Sigmoid colon (tissue), 7 donors: ENCODE measurements at places on chromosomes 16 and 17. TPM values are rescaled to one million over a fixed set of nuclear protein-coding genes. Genes with fewer than 3 reads are reported as not detected.

Gene PIRT
- total RNA-seq, result 5.5 TPM

Gene MYH8
- not detected for total RNA-seq

Gene ZKSCAN2
- total RNA-seq, result 3.9 TPM

Gene HOXB1
- not detected for total RNA-seq

Gene TBC1D3D
- total RNA-seq, result not detected

Gene PPP1R1B
- 4.2 TPM for total RNA-seq

Gene EIF3CL
- total RNA-seq, result 235 TPM

DNA sequence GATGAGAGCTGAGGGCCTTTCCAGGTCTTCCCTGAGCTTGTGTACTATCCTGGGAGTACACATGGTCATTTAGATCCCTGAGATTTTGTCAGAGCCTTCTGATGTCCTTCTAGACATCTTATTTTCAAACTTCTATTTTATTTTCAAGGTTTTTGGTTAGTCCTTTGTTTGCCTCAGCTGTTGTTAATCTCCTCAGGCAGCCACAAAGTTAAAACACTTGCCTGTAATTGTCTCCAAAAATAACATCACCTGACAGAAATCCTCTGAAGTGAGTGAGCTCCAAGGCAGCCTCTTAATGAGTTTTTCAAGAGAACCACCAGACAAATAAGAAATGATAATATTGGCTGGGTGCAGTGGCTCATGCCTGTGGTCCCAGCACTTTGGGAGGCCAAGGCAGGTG is 43.8 kb upstream of the CPHXL start:
- no peak for DNase-seq

GRCh38 chr17:51258756-51259563 is 889 bp downstream of the MBTD1 start:
- peak; percentile 65 for DNase-seq

DNA sequence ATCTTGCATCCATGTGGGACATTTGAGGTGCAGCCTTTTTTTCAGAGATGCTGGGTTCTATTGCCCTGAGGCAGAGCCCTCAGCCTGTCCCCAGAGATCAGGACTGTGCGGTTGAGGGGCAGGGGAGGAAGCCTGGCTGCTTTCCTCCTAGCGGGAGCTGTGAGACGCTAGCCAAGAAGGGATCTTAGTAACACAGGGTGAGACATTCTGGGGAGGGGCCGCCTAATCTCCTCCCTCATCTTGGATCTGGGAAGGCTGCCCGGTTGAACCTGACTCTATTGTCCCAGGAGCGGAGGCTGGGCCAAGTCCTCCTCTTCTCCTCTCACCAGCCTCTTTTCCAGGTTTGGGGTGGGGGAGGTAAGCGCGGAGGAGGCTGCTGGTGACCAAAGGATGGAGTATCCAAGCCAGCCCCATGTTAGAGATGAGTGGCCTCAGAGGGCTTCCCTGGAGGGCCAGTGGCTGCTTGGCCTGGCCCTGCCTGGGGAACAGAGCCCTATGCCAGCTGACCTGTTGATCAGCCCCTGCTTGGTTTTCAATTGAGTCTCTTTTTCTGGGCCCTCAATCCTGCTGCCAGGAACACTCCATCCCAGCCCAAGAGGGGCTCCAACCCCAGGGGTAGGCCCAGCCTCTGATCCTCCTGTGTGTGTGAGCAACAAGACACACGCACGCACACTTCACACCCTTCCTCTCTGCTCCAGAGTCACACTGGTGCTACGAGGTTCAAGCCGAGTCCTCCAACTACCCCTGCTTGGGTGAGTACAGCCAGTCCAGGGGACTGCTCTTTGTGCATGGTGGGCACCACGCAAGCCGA is 5.0 kb downstream of the CA4 start:
- no peak for DNase-seq

- peak; percentile 75 for DNase-seq
Observed at GRCh38 chr17:9158544-9159452, 137.5 kb downstream of the NTN1 start.

- DNase-seq, result peak; percentile 71
Observed at GRCh38 chr16:30368122-30368791, 2.0 kb downstream of the TBC1D10B start.

DNA sequence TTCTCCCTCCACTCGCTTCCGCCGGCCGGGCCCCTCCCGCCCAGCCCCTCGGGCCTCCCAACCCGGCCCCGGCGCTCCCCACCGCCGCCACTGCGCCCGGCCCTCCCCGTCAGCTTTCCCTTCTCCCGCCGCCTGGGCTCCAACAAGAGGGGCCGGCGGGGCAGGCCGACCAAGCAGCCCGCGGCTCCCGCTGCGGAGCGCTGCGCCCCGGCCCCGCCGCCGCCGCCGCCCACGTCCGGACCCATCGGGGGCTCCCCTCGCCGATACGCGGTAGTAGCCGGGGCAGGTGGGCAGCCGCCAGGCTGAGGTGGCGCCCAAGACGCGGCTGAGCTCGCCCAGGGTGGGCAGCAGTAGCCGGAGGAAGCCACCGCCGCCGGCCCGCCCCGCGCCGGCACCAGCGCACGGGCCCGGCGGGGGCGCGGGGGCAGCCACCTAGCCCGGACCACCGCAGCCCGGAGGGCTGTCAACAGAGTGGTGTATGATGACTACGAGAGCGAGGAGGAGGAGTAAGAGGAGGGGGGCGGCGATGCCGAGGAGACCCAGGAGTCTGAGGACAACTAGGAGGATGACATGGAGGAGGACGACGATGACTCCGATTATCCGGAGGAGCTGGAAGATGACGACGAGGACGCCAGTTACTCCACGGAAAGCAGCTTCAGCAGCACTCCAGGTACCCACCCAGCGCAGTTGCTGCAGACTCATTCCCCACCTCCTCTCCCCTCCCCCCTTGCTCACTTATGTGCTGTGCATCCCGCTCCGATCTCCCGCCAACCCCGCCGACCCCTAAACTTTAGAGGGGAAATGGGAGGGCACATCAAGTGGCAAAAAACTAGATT is 498 bp downstream of the LRRC37B start:
- DNase-seq, result no peak

GRCh38 chr17:49963626-49964302 is 5.2 kb upstream of the DLX4 start:
- DNase-seq, result no peak

- DNase-seq, result no peak
Observed at GRCh38 chr17:36461330-36462110, 25.0 kb upstream of the ZNHIT3 start.

DNA sequence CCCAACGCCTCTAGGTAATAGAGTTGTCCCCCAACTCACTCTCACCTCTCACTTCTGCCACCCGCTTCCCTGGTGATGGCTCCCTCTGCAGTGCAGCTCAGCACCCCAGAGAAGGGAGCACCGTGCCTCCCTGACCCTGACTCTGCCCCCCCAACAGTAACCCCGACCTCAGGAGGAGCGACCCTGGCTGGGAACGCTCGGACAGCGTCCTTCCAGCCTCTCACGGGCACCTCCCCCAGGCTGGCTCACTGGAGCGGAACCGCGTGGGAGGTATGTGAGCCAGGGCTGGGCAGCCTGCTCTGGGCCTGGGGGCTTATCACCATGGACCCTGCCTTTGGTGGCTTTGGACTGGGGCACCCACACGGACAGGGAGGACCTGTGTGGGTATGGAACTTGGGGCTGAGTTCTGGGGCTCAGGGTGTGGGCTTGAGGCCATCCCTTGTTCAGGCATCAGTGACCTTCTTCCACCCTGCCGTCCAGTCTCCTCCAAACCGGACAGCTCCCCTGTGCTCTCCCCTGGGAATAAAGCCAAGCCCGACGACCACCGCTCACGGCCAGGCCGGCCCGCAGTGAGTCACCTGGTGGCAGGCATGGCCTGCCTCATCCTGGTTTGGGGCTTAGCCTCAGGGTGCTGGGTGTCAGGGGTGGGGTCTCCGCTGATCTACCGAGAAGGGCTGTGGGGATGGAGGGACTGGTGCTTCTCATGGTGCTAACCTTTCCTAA is 6.7 kb upstream of the C17orf107 start:
- DNase-seq, result no peak

DNA sequence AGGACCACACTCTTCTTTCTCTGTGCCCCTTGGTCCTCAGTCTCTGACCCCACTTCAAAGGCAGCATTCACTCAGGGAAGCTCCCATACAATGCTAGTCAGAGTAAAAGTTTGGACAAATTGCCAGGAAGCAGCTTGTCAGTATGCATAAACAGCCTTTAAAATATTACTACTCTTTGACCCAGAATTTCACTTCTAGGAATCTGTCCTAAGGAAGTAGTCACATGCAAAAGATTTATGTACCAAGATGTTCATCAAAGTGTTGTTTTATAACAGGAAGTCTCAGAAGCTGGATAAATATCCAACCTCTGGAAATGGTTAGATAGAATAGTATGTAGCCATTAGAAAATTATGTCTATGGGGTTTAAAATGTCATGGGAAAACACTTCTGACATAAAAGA is 31.0 kb downstream of the MAPT start:
- no peak for DNase-seq

DNA sequence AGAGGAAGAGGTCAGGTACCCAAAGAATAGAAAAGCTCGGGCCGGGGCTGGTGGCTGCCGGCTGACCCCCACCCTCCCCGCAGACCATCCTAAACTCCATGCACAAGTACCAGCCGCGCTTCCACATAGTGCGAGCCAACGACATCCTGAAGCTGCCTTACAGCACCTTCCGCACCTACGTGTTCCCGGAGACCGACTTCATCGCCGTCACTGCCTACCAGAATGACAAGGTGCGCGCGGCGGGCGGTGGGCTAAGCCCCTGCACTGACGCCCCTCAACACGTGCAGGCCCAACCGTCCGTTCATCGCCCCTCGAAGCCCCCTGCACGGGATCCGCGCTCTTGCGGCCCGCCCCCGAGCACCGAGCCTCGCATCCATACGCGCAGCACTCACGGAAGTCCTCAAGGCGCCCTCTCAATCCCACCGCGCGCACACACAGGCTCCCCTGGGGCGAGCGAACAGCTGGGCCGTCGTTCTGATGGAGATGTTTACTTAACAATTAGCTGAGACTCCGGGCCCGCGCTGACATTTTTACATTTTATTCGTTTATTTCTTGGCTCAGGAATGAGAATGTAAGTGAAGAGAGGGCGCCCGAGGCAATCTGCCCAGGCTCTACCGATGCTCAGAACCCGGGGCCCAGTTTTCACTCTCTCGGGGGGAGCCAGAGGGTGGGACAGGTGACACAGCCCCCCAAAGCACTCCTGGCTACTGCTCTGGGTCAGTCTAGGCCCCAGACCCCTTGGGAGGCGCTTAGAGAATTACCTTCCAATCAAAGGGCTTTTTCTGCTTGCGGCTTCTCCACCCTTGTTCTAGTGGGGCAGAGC is 3.5 kb downstream of the TBX2 start:
- no peak for DNase-seq

DNA sequence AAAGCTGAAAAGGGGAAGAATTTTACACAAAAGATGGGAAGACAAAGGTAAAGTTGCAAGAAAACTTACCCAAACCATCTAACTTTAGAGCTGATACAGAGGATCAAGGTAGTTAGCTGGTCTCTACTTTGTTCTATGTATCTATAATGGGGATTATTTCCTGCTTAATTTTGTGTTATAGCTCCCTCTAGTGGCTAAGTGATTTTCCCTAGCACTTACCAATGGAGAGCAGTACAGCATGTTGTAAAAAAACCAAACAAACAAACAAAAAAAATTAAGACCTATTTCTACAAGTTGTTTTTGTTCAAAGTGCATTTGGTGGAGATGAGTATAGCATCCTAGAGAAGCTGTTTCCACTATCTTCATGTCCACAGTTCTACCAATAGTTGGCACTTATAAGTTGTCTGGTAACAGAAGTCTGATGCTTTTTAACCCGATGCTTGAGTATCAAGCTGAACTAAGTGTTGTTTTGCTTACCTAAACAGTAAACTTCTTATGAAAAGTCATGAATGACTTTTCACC is 7.5 kb downstream of the SRSF1 start:
- DNase-seq, result no peak

DNA sequence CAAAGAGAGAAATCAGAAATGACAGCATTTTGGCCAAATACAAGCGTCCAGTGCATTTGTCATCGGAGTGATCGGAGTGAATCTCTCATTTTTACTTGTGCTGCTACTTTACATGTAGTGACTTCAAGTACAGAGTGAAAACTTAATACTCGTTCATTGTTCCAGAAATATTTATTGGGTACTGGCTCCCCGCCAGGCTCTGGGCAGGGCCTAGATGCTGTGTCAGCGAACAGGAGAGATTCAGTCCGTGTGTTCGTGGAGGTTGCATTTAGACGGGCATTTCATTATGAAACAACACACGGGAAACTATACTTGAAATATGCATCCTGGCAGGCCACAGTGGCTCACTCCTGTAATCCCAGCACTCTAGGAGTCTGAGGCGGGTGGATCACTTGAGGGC is 727.2 kb upstream of the RBFOX1 start:
- no peak for DNase-seq

GRCh38 chr16:51440131-51440889 is 289.2 kb upstream of the SALL1 start:
- no peak for DNase-seq

GRCh38 chr17:36731811-36732210 is 130.4 kb downstream of the MRM1 start:
- DNase-seq, result no peak

DNA sequence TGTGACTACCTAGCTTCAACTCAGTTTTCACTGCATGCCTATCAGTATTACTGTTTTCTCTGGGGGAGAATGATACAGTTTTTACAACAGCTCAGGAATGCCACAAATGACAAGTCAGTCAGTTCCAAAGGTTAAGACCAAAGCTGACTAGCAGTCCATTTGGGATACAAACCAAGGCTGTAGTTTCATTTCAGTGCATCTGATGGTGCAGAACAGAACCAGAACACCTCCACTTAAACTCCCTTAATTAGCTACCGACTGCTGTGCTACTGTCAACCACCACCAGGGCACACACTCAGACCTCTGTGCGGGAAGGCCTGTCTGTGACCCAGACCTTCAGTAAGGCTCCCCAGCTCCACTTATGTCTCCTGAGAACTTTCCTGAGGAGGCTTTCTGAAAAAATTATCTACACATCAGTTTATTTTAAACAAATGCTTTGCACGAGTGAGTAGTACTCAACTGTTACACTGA is 20.4 kb downstream of the NFE2L1 start:
- peak; percentile 19 for DNase-seq

DNA sequence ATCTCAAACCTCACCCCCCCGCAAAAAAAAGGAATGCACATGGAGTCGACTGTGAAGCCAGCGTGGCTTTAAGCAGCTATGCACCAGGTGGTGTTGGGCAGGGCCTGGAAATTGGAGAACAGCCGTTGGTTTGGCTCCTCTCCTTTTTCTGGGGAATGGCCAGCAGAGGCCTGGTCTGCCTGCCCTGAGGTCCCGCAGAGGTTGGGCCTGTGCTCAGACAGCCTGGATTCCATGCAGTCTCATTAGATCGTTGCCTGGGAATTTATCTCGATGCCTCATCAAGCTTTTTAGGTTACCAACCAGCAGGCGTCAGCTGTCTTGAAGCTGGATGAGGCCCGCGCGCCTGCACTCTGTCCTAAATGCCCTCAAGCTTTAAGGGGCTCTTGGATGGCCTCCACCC is 9.8 kb downstream of the SLC12A3 start:
- no peak for DNase-seq

DNA sequence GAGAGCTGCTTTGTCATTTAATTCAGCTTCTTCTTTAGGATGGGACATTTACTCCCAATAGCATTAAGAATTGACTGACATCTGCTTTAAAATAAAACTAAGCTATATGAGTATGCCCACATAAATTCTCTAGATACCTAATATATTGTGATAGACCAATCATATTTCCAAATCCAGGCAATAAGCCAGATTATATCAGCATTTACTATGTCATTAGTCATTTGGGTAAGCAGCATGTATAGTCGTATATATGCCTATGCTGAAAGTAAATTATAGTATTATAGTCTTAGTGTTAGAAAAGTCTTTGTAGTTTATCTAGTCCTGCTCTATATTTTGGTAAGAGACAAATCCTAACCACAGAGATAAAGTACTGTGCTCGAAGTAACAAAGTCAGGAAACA is 958.1 kb downstream of the KCNJ2 start:
- no peak for DNase-seq
